ENCODE measurements at places on chromosomes 5 and 9.
A peak's percentile ranks its signal among the peaks of the same experiment; 100 is the strongest.

- DNase-seq: no peak
Measured at GRCh38 chr5:161261668-161262323, 284.7 kb downstream of the GABRB2 start.

- no peak for DNase-seq
Measured at GRCh38 chr9:106980551-106981101, 117.7 kb downstream of the ZNF462 start.

DNA sequence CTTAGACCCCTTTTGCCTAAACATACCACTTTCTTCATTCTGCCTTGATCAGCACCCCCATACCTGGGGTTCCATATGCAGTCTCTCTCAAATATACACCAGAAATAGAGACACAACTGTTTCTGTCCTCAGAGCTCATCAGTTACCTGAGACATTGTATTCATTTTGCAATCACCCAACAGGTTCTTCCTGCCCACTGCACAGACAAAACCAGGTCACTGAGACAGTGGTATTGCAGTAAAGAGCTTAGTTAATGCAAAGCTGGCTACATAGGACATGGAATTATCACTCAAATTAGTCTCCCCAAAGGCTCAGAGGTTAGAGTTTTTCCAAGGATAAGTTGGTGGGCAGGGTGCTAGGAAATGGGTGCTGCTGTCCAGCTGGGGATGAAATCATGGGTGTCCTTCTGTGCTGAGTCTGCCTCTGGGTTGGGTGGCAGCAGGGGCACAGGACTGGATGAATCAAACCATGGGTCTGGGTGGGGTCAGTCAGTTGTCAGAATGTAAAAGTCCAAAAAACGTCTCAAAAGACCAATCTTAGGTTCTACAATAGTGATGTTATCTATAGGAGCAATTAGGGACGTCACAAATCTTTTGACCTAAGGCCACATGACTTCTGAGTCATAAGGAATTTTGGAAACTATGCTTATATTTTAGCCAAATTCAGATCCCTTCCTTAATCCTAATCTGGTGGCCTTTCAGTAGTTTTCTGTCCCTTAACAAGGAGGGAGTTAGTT, 41.0 kb downstream of the KCNV2 start:
- no peak for DNase-seq

- no peak for DNase-seq
Measured at GRCh38 chr9:33293782-33294181, 3.5 kb downstream of the NFX1 start.

- no peak for DNase-seq
Measured at GRCh38 chr5:5025774-5026408, 114.2 kb upstream of the ADAMTS16 start.

- DNase-seq: no peak
Measured at GRCh38 chr5:166772770-166773169, 1518.7 kb upstream of the WWC1 start.

DNA sequence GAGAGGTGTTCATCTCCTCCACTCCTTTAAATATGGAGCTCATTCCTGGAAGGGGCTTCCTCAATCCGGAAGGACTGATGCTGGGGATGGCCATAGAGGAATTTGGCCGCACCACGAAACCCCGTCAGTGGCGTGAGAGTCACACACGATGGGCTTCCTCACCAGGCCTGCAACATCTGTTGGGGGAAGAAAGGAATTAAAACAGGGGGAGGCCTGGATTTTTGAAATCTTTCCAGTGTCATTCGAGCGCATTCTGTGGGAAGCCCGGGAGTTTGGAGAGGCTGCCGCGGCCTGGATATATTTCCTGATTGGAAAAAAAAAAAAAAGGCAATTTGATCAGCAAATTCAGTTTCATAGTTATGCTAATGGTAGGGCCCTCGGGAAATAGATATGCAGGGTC, 76.3 kb upstream of the ORM1 start:
- no peak for DNase-seq

DNA sequence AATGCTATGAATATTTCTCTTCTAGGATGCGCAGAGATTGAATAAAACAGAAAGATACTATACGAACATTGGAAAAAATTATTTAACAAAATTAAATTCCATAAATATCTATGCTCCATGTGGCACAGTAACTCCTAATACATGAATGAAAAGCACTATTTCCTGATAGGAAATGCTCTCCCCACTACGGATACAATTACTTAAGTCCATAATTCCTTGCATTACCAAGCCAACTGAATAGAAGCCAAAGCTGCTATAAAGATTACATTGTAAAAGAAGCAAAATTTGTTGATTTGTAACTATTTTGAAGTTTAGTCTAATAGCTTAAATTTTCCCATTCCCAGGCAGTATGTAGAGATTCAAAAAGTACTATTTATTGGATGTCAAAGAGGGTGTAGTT, 61.8 kb upstream of the SNX2 start:
- DNase-seq: no peak

GRCh38 chr9:137682428-137683105, 63.8 kb downstream of the EHMT1 start:
- DNase-seq: no peak

- no peak for DNase-seq
Measured at GRCh38 chr5:10250806-10251276, 761 bp downstream of the CCT5 start.

DNA sequence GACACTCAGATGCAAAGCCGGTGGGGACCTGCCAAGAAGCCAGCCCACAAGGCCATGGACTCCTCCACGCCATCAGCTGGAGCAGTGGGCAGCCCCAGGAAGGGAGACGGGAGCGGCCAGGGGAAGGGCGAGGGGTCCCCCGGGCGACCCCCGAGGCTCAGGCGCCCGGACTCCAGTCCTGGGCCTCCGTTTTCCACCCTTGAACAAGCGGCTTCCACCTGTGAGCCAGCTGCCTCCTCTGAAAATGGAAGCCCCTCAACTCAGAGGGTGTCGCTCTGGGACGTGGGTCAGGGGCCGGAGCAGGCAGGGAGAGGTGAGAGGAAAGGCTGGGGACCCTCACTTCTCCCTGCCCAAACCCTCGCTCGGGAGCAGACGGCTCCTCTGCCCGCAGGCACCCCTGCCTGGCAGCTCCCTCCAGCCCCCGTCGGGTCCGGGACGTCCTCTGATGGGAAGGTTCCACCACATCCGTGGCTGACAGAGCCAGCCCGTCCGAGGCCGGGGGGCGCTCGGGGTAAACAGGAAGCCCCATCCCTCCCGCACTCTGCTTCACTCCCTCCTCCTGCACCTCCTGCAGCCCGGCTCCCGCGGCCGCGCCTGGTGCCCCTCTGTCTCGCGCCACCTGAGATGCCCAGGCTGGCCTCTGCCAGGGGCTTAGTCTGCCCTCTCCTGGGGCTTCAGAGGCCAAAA, 3.7 kb upstream of the EGFL7 start:
- no peak for DNase-seq

GRCh38 chr9:967903-968641, 8.4 kb upstream of the DMRT3 start:
- DNase-seq: no peak

- DNase-seq: no peak
Measured at GRCh38 chr9:79756414-79756813, 184.6 kb downstream of the TLE4 start.

GRCh38 chr9:81595887-81596543, 93.3 kb downstream of the TLE1 start:
- no peak for DNase-seq

DNA sequence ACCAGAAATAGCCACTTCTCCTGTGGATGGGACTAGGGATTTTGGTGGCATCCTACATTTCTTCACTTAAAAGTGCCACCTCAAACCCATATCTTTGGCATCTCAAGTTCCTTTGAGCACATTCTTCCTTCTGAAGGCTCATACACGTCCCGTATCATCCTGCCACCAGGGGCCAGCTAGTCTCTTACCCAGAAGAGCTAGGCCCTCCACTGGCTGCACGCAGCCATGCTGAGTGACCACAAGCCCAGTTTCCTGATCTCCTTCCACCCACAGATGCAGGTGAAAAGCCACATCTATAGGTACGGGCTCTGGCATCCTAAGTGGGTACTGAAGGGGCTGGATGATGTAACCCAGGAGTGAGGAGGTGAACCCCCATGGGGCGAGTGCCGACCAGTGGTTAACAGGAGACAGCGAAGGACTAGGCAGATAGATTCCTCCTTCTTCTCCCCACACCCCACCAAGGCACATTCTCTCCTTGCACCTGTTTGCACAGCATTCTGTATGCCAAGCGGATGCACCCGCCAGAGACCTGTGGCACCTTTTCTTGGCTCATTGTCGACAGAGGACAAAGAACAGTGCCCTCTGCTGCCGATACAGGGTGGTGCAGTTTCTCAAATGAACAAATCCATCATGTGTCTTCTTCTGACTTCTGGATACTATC, 14.4 kb upstream of the SCGB3A1 start:
- no peak for DNase-seq

- no peak for DNase-seq
Measured at GRCh38 chr5:1471240-1471853, 26.1 kb upstream of the SLC6A3 start.

DNA sequence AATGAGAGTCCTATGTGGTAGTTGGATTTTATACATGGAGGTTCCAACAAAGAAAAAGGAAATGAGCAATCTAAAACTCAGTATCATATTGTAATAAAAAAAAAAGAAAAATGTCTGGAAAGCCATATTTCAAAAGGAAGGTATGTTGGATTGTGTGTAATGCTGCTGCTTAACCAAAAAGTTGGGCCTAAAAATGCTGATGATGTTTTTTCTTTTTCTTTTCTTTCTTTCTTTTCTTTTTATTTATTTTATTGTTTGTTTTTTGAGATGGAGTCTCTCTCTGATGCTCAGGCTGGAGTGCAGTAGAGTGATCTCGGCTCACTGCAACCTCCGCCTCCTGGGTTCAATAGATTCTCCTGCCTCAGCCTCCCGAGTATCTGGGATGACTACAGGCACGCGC, 1424.0 kb upstream of the CDH6 start:
- DNase-seq: no peak

- DNase-seq: no peak
Measured at GRCh38 chr5:162886717-162887116, 550.7 kb upstream of the CCNG1 start.

- no peak for DNase-seq
Measured at GRCh38 chr5:2576823-2577222, 174.7 kb downstream of the IRX2 start.

- no peak for DNase-seq
Measured at GRCh38 chr5:56207537-56207936, 25.6 kb downstream of the ANKRD55 start.

- DNase-seq: no peak
Measured at GRCh38 chr9:4442806-4443205, 47.5 kb upstream of the SLC1A1 start.

- DNase-seq: no peak
Measured at GRCh38 chr5:64566310-64566916, 60.6 kb downstream of the RGS7BP start.

DNA sequence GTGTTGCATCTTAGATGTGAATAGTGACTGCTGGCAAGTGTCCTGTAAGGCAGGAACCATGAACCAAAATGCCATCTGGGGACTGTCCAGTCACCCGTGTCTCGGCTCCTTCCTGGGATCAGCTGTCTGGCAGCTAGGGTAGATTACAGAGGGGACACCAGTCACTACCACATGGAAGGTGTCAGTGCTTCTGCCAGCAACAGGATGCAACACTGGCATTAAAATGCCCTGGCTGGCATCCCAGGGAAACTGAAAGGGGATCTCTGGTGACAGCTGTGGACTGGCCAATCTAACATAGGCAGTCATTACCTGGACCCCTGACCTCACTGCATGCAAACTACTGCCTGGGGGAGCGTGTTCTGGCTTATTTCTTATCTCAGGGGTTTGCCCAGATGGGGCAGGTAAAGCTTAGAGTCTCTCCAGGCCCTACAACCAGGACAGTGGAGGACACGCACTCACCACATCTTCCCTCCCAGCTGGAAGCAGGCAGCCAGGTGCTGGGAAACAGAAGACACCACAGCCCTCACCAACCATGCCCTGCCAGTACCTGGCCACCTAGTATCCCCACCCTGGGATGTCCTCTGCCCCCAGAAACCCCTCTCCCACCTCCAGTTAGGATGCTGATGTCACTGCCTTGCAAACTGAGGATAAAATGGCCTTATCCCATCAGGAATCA, 83.8 kb downstream of the SEMA4D start:
- no peak for DNase-seq

- no peak for DNase-seq
Measured at GRCh38 chr9:111463048-111463447, 21.1 kb downstream of the ECPAS start.

DNA sequence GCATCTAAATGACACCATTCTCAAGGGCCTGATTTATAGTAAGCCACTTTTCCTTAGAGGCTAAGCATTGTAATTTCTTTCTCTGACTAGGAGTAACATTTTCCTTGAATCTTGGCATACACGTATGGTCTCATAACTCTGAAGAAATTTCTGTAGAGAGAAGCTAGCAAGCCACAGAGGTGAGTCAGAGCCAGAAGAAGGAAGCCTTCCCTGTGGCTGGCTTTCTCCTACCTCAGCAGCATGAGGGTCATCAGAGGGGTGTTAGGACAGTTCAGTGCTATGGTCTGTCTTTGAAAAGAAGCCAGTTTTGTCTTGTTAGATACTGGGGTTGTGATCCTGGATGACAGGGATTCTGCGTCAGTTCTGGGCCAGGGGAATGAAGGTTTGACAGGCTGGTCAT, 3.2 kb downstream of the SNX30 start:
- DNase-seq: peak; percentile 56

DNA sequence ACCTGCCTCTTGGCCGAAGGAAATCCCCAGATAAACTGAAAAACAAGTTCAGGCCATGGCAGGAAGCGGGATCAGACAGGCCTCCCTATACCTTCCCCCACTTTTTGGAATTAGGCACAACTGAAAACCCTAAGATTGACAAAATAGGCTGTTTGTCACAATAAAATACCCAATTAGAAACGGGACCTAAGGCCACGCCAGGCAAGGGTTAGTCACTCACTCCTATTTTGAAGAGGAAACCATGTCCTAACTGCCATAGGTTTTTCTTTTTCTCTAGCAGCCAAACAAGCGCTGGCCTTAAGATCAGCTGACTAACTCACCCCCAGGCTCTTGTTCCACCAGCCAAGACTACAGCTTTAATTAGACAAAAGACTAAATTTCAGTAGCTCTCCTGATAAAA, 11.9 kb downstream of the FBP2 start:
- no peak for DNase-seq
